Skeletal muscle cell (primary cell): ENCODE measurements at places on chromosomes 2 and 18.

- no peak for DNase-seq
Measured at GRCh38 chr2:102765061-102765460, 3.2 kb downstream of the TMEM182 start.

GRCh38 chr2:240463866-240464481 lies 28.5 kb downstream of the GPC1 start:
- DNase-seq = no peak

DNA sequence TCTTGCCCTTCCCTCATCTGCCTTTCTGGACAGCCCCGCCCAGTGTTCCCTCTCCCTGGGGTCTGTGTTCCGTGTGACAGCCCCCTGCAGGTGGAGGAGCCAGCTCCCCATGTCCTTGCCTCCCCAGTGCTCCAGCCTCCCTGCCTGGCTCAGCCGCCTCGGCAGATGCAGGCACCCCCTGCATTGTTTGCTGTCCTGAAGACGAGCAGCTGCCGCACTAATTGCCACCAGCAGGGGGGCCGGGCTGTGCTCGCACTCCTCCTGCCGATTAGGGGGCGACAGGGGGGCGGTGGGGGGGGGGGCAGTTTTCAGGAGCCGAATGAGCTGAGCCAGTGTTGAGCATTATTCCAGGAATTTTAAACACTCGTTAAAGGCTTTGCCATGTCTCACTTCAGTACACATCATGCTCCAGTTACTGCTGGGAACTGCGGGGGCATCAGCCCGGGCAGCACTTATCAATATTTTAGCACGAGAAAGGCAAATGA lies 23.3 kb downstream of the SIX3 start:
- no peak for DNase-seq

- DNase-seq = no peak
Measured at GRCh38 chr2:221390878-221391277, 181.2 kb downstream of the EPHA4 start.

GRCh38 chr18:55220523-55220922 lies 261.3 kb upstream of the CCDC68 start:
- DNase-seq = no peak

GRCh38 chr18:56433919-56434318 lies 204.5 kb downstream of the TXNL1 start:
- no peak for DNase-seq

GRCh38 chr2:143452817-143453451 lies 323.7 kb downstream of the ARHGAP15 start:
- DNase-seq = no peak

DNA sequence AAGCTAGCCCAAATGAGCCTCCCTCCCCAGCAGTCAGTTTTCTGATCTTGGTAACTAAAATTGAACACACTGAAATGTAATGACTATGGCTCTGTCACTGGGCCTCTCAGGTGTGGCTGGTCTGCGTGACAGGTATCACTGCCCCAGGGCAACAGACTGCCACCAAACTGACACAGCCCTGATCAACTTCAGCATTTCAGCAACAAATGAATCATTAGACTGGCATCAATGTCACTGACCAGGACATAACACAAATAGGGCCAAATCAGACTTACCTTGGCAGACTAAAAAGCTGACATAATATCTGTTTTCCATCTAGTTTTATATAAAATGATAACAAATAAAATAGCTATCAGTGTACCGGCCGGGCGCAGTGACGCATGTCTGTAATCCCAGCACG lies 290.8 kb upstream of the CHAC2 start:
- DNase-seq = no peak

- DNase-seq = no peak
Measured at GRCh38 chr2:3151153-3151918, 226.3 kb downstream of the EIPR1 start.

- no peak for DNase-seq
Measured at GRCh38 chr2:42055573-42056514, 8.0 kb downstream of the PKDCC start.

DNA sequence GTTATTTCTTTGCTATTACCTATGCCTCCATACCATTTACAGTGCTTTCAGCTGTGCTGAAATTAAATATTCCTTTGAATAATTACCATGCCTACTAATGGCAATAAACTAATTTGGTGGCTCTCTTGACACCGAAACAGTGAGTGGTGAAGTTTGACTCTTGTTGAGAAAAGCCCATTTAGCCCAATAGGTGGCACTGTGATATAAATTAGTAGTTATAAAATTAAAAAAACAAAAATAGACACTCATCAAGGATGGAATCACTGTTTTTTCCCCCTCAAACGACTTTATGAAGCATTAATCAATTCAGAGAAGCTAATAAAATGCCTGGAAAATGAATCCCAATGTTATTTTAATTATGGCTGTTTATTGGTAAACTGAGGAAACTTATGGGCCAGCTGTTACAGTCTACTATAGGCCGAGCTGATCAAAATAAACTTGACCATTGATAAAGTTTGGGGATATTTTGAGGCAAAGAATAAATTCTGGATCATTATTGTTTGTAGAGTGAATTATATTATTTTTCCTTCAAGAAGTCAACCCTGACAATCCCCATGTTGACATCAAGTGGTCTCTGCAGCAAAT lies 339.6 kb downstream of the TRIB2 start:
- DNase-seq = no peak

- no peak for DNase-seq
Measured at GRCh38 chr2:42076357-42077225, 28.8 kb downstream of the PKDCC start.

DNA sequence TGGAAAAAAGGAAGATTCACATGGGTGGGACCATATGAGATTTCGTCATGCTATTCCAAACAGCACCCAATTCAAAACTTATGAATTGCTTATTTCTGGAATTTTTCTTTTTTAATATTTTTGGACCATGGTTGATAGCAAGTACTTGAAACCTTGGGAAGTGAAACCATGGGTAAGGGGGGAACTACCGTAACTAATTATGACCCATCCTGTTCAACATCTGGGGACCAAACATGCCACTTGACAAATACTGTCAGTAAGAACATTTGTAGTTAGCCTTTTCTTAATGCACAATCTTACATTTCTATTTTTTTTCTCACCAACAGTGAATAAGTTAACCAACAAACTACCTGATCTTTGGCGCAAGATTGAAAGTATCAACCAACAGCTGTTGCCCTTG lies 105.7 kb upstream of the TTC39C start:
- no peak for DNase-seq

DNA sequence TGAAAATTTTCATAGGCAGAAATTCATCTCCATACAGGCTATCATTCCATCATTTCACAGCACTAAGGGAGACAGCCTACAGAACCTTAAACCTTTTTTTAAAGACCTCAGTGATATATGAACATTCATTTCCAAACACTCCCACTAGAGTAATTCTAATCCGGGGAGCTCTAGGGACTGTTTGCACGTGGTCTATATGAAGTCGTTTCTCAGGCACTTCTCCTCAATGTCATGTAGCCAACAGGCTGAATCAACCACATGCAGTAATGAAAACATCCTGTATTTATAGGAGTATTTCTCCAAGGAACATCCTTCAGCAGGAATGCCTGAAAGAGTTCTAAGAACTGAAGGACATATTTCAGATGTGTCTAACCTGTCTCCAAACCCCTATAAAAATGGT lies 97.3 kb upstream of the CREB1 start:
- peak; percentile 73 for DNase-seq

DNA sequence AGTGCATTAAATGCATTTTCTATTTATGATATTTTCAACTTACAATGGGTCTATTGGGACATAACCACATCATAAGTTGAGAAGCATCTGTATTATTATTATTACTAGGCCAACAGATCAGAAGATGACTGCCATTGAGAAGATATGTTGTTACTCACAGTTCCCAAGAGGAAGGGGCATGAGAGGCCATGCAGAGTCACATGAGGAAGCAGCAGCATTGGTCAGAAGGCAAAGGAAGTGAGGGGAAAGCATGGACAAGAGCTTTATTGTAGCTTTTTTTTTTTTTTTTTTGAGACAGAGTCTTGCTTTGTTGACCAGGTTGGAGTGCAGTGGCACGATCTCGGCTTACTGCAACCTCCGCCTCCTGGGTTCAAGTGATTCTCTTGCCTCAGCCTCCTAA lies 66.2 kb upstream of the LCLAT1 start:
- no peak for DNase-seq
